ENCODE measurements at places on chromosomes 7 and 10.

DNA sequence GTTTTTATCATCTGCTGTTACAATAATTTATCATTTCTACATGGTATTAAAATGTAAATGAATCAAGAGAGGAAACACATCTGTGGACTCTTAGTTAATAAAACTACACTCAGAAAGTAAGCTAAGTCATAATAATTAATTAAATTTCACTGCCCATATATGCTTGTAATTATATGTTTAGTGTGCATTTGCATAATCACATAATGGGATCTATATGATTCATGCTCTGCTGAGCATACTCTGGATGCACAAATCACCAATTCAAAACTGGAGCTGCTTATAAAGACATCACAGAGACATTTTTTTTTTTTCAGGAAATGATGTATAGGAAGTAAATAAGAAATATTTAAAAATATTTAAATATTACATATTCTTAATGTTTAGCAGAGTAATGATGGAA is 151.6 kb upstream of the STEAP4 start:
- no peak for DNase-seq

GRCh38 chr7:33885290-33886148 is 19.8 kb upstream of the BMPER start:
- no peak for DNase-seq

DNA sequence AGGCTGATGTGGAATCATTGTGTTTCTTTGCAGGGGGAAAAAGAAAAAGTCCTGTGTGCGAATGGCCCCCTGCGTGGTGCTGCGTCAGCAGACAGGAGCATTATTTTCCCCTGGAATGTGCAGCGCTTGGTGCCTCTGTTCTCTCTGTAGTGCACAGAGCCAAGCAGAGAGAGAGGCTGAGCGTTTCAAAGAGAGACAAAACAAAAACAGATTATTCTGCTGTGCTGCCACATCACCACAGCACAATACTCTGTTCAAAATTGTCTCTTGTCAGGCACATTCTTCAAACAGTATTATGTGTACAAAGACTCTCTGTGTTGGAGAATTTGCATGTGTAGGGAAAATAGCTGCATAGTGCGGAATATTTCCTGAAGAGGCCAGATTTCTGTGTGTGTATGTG is 609.0 kb downstream of the SDK1 start:
- DNase-seq = no peak

DNA sequence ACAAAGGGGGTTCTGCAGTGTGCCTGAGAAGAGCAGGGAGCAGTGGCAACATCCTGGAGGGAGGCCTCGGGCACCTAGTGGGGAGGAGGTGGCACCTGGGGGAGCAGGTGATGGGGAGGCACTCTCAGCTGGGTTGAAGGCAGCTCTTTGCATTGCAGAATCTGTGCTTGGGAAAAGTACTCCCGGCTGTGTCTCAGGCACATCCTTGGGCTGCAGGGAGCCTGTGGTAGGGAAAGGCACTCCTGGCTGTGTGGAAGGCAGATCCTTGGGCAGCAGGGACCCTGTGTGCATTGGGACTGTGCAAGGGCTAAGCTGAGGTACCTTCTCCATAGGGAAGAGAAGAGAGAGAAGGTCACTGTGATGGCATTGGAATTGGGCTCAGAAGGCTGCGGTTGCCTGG is 52.8 kb upstream of the ANTXRL start:
- DNase-seq = no peak

DNA sequence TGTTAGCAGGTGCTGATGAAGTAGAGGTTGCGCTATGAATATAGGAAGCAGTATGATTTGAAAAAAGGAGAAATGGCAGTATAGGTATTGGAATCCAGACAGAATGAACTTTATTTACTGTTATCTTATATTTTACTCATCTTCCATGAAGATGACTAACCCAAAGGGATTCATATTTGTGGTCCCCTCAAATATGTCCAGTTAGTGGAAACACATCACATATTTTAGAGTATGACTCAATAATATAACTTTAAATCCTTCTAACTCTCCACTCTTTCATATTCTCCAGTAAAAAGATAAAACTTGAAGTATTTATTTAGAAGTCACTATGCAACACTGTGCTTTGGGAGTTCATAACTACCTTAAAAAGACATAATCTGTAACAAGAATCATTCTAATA is 286.5 kb upstream of the LRRTM3 start:
- DNase-seq = no peak

- DNase-seq = no peak
Measured at GRCh38 chr10:67923551-67923950, 39.1 kb downstream of the SIRT1 start.

DNA sequence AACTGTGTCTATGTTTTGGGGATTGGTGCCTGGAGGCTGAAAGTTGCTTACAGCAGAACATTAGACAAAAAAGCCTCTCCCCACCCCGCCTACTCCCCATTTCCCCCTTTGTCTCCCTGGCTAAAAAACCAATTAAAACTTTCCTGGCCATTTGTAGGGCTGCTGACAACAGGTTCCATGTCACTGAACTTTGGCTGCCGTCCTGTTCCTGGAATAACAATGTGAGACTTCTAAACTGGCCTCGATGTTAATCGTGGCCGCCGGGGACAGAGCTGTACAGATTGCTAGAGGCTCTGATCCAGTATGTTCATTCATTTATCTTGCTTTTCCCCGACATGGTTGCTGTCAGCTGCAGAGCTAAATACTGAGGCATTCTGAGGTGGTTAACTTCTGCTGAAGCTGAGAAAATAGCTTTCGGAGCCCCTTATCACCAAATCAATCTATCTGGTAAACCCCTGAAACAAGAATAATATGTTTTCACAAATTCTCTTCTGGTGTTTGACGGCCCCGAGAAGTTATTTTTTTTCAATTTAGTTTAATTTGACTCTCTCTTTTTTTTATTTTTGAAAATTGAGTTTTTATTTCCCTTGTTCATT is 271.6 kb downstream of the GFRA1 start:
- no peak for DNase-seq

DNA sequence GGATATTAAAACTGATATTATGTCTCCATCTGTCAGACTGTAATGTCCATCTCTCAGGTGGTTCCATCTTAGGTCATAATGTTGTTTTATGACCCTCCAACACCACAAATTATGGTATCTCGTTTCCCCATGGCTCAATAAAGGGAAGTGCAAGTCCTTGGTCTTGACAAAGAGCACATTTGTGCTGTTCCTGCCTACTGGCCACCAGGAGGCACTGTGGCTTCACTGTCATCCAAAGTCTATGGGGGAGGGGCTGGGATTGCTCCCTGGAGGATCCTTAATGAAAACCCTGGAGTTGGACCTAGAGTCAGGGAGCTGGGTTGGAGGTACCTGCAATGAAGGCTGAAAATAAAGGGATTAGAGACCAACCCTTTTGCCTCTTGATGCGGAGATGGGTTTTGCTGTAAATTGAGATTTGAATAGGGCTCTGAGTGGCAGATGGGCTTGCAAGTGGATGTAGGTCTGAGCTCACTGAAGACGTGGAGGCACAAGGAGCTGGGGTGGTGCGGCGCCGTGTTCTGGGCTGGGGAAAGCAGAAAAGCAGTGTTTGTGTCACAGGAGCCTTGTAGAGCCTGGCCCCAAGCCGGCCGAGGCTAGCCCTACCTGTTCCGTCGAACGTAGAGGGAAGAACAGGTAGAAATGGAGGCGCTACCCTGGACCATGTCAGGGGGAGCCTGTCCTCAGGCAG is 180.5 kb upstream of the PRSS58 start:
- no peak for DNase-seq

DNA sequence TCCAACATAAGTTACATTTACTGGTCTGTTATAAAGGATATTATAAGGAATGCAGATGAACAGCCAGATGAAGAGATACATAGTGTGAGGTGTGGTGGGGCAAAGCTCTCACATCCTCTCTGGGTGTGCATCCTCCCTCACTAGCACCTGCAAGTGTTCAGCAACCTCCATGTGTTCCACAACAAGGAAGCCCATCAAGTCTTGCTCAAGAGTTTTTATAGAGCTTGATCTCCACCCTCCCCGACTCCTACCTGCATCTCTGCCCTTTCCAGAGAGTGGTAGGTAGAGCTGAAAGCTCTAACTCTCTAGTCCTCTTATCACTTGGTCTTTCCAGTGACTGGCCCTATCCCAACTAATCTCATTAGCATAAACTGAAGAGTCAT is 12.5 kb upstream of the GHITM start:
- no peak for DNase-seq

GRCh38 chr7:157904211-157904865 is 567.5 kb downstream of the DNAJB6 start:
- no peak for DNase-seq

DNA sequence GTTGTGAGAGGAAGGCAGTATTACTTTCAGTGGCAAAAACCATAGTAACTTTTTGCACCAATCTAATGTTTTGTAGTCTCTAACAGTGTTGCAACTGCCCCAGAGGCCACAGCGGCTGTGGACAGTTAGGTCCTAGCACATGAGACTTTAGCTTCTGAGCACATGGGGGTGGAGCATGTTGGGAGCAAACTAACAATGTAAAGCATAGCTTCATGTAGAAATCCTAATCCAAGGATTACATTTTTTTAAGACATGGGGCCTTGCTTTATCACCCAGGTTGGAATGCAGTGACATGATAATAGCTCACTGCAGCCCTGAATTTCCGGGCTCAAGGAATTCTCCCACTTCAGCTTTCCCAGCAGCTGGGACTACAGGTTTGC is 49.0 kb downstream of the LAMB1 start:
- DNase-seq = no peak

DNA sequence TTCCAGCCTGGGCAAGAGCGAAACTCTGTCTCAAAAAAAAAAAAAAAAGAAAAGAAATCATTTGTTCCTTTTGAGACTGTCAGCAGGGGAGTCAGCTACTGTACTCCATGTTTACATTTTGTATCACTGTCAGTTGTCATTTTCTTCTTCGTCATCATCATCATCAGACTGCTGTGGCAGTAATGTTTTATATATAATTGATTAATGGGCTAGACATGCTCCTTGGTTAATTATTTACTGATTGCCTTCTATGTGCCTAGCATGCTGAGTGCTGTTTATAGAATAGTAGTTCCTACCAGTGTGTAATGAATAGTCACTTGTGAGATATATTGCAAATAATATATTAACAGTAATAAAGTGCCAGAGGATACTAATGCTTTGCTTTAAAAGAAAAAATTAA is 50.5 kb downstream of the VCL start:
- no peak for DNase-seq

GRCh38 chr7:26292768-26293560 is 1.3 kb downstream of the SNX10 start:
- DNase-seq = no peak

GRCh38 chr10:33114451-33114952 is 156.5 kb upstream of the ITGB1 start:
- no peak for DNase-seq

GRCh38 chr7:87159538-87159937 is 7.3 kb downstream of the DMTF1 start:
- DNase-seq = no peak

DNA sequence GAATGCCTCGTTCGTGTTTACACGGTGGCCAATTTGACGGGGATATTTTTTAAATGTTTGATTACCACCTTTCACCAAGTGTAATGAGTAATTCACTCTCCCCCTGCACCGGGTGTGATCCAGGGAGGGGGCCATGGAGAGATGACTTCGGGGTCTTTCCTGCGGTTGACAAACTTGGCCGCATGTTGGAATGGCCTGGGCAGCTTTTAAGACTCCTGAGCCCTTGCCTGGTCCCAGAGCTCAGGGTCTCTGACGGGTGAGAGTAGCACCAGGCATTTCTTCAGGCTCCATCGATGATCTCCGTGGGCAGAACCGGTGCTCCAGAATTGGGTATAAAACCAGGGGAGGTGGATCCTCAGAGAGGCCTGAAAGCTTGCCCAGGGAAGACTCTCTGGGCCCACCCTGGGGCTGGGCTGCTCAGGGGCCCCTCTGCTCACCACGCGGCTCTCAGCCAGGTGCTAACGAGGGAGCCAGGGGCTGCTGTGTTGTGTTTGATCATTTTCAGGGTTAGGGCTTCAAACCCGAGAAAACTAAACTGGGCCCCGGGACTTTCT is 882 bp downstream of the ZNF282 start:
- no peak for DNase-seq

DNA sequence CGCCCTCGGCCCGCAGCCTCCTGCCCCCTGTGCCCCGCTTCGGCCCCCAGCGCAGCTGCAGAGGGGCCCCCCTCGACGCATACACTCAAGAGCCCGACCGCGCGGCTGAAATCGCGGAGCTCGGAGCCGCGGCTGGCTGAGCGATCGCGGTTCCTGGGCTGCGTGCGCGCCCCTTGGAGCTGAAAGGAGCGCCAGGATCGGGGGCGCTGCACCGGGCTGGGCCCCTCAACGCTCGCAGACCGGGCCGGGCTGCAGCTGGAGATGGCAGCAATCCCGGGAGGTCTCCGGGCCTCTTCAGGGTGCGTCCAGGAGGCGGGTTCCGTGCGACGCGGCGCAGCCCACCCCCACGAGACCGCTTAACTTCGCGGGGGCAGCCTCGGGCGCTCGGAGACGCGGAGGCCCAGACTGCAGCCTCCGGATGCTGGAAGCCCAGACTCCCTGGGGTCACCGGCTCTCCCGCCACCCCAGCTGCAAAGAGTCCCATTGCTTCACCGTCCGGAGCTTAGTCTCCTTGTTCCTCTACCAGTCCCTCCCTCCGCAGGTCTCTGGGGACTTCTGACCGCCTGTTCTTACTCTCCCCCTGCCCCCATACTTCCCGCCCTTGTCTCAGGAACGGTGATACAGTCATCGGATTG is 73.0 kb upstream of the LRRC4 start:
- DNase-seq = no peak

GRCh38 chr7:139575338-139575680 is 51.8 kb downstream of the CLEC2L start:
- DNase-seq = no peak

- no peak for DNase-seq
Measured at GRCh38 chr7:77382532-77382931, 33.6 kb downstream of the GSAP start.

DNA sequence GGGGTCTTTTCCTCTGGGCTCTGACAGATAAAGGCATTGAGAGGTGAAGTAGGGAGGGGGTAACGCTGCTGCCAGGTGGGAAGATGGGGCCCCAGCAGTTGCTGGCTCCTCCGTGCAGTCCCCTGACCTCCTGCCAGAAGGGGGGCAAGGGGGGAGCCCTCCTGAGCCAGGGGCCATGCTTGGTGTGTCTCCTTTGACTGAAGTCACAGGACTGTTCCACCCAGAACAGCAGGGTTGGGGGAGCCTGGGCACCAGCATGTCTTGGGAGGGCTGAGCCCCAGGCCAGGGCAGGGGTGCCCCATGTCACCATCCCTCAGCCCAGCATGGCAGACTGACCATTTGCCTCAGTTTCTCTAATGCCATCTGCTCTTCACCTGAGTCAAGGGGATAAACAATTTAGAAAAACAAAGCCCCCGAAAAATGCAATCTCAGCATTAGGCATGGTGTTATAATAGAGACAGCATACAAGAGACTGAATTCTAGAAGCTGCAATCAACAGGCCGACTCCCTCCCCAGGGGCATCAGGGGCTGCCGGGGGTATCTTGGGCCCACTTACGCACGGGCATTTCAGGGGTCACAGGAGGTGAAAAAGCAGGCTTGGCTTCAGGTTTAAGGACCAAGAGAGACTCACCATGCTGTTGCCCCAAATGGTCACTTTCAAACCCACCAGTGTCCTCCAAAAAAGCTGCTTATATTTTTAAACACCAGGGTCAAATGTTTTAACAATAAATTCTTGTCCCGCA is 108.6 kb upstream of the GPR26 start:
- no peak for DNase-seq

- no peak for DNase-seq
Measured at GRCh38 chr7:92158660-92159575, 20.0 kb downstream of the LRRD1 start.
